ENCODE measurements at places on chromosomes 6 and 20.

DNA sequence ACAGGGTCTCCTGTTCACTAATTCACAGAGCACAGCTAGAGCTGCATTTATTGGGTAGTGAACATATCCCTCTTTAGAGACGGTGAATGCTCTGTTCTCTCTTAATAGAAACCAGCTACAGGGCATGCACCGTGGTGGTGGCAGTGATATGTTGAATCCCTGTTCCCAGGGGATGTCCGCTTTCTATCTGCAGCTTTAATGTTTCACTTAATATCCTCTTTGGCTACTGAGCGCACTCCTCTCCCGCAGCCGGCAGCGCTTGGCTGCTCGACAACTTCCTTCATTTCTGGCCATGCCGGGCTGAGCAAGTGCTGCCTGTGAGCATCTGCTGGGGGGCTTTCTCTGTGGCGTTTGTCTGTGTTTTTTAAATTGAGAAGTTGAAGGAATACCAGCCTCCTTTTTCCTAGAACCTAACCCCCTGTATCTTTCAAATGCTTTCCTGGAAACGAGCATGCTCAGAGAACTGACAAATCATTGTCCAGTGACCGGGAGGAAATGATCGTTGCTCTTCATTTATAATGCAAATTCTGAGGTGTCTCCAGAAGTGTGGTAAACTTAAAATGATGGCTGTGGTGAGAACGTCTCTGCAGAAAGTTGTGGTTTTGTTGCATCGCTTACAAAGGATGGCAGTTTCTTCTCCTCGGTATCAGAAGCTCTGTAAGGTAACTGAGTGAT lies 297.9 kb downstream of the UTRN start:
- no peak for DNase-seq

- DNase-seq: no peak
Measured at GRCh38 chr20:17910828-17911294, 57.7 kb downstream of the SNX5 start.

- DNase-seq: peak; percentile 56
Measured at GRCh38 chr6:133553652-133554051, 312.5 kb downstream of the EYA4 start.

DNA sequence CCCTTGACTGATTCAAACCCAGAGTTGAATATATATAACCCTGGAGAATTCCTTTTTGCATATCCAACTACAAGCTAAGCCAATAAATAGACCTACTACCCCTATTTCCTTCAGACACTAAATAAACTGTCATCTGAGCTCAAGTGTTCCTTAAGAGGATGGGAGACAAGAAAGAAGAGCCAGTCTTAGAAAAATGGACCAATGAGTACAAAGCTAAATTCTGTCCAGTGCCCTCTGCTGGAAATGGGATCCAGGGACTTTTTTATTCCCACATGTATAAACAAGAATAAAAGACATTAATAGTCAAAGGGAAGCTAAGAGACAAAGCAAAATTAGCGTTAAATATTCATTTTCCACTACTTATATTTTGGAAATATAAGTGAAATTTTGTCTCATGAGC lies 4.8 kb downstream of the PPP1R10 start:
- DNase-seq: no peak

DNA sequence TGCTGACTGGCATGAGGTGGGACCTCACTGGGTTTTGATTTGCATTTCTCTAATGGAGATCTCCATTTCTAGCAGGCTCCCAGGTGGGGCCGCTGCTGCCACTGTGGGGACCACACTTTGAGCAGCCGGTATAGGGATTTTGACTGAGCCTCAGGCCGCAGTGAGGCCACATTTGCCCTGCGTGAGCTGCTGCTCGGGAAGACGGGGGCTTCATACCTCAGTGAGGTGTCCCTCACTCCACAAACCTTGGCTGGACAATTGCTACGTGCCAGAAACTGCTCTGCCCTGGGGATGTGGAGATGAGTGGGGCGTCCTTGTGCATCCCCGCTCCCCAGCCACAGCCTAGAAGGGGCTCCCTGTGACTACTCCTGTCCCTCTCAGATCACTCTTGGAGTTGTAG lies 134.3 kb downstream of the ANKRD60 start:
- DNase-seq: no peak

GRCh38 chr20:21516861-21517565 lies 3.1 kb upstream of the NKX2-2 start:
- DNase-seq: no peak

DNA sequence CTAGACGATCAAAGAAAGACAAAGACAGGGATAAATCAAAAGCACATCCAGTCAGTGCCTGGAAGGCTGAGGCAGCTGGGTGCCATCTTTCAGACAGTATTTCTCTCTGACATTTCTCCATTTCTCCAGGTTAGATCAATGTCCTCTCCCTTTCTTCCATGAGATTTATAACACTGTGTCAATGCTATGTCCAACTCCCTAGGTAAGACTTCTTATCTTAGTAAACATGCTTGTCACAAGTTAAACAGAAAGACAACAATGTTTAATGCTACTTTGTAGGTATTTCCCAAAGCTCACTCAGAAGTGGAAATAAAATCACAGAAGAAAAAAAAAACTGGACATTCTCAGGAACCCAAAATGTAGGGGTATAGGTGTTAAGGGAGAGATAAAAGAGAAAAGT lies 113.9 kb downstream of the GPR63 start:
- no peak for DNase-seq

DNA sequence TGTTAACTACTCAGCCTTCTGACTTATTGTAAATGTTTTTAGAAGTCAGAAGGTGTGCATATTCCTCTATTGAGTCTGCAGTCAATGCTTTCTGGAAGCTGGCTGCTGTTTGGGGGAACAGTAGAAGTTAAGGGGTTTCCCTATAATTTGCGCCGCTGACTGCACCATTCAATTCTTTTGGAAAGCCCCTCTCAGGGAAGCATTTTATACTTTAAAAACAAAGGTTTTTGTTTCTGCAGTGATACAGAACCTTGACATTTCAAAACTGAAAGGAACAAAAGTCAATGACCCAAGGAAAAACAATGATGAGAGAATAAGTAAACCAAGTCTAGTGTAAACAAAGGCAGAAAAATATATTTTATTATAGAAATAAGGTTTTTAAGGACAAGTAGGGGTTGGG lies 120.8 kb upstream of the TNFAIP3 start:
- DNase-seq: no peak

DNA sequence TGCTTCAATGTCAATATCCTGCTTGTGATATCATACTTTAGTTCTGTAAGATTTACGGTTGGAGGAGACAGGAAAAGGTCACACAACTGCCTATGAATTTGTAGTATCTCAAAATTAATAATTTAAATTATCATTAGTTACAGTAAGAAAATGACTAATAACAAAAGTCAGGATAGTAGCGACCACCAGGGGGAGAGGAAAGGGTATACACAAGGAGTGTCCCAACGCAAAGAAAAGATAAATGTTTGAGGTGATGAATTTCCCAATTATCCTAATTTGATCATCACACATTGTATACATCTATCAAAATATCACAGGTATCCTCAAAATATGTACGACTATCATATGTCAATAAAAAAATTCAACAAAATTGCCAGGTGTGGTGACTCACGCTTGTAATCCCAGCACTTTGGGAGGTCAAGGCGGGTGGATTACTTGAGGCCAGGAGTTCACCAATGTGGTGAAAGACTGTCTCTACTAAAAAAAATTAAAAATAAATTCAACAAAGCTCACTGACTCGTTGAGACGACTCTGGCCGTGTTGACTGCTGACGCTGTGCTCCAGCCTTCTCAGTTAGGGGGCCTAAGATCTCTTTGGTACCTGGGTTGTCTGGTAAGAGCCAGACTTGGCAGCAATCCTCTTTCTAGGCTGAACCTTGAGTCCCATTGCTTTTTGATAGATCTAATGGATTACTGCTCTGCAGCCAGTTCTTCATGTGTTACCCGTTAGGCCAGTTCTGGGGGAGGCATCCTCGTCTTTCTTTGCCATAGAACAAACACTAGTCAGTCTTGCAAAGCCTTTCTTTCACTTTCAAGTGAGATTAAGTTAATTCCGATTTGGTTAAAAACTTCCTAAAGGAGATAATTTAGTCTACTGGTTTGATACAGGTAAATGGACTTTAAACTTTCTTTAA lies 9.0 kb upstream of the OVOL2 start:
- no peak for DNase-seq

DNA sequence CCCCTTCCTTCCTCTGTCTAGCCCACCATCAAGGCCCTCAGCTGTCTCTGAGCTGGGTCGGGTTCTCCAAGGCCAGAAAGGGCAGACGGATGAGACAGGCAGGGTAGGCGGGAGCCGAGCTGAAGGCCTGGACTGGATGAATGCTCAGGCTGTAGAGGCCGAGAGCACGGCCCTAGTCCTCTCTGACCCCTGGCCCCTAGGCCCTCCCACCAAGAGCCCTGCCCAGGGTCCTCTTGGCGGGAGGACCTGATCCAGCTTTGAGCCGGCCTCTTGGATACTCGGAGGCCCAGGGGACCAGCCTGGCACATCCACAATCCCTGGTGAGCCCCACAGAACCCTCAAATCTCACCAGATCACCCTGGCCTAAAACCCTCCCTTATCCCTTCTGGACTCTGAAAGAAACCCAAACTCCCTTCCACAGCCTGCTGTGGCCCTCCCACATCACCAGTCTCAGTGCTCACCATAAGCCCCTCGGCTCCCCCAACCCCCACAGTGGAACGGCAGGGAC lies 8.2 kb downstream of the ADISSP start:
- no peak for DNase-seq

GRCh38 chr6:149045404-149045803 lies 272.1 kb upstream of the TAB2 start:
- no peak for DNase-seq

- no peak for DNase-seq
Measured at GRCh38 chr6:44263354-44264100, 1.8 kb downstream of the NFKBIE start.
